ENCODE measurements at places on chromosomes 16 and 17. TPM values are rescaled to one million over a fixed set of nuclear protein-coding genes. Genes with fewer than 3 reads are reported as not detected.

DNA sequence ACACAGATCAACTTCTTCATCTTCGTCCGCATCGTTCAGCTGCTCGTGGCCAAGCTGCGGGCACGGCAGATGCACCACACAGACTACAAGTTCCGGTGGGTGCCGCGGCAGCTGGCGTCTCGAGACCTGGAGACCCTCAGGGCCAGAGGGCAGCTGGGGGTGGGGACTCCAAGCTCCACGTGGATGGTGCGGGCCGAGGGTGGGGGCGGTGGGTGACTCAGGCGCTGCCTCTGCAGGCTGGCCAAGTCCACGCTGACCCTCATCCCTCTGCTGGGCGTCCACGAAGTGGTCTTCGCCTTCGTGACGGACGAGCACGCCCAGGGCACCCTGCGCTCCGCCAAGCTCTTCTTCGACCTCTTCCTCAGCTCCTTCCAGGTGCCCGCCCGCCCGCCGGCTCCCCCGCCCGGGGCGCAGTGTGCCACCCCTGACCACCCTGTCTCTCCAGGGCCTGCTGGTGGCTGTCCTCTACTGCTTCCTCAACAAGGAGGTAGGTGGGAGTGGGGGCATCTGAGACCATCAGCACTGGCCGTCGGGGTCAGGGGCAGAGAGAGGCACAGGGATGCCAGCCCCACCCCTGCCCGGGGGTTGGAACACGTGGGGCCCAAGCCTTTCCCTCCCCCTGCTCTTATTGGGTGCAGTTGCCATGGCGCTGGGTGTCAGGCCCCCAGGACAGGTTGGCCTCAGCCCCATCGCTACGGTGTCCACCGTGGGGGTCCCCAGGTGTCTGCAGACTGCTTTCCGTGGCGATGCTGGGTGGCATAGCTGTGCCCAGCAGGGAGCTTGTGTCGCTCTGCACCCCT lies 8.8 kb downstream of the GCGR start:
- H3K27me3 ChIP-seq: peaks cover 67% of the 10 kb centered on the region
- no peaks in the 10 kb centered on the region for H3K36me3 ChIP-seq
- H3K4me1 ChIP-seq: no peaks in the 10 kb centered on the region
- no peak overlapping the region for H3K4me3 ChIP-seq

GRCh38 chr17:12098568-12098967 lies 77.9 kb downstream of the MAP2K4 start:
- no peak overlapping the region for H3K27ac ChIP-seq
- no peak overlapping the region for H3K4me3 ChIP-seq
- H3K36me3 ChIP-seq: peaks cover 26% of the 10 kb centered on the region

- DNase-seq: no peak
- H3K27me3 ChIP-seq: peaks cover 41% of the 10 kb centered on the region
- no peaks in the 10 kb centered on the region for H3K36me3 ChIP-seq
These were observed 28.8 kb downstream of the NGFR start for GRCh38 chr17:49523706-49524472.

DNA sequence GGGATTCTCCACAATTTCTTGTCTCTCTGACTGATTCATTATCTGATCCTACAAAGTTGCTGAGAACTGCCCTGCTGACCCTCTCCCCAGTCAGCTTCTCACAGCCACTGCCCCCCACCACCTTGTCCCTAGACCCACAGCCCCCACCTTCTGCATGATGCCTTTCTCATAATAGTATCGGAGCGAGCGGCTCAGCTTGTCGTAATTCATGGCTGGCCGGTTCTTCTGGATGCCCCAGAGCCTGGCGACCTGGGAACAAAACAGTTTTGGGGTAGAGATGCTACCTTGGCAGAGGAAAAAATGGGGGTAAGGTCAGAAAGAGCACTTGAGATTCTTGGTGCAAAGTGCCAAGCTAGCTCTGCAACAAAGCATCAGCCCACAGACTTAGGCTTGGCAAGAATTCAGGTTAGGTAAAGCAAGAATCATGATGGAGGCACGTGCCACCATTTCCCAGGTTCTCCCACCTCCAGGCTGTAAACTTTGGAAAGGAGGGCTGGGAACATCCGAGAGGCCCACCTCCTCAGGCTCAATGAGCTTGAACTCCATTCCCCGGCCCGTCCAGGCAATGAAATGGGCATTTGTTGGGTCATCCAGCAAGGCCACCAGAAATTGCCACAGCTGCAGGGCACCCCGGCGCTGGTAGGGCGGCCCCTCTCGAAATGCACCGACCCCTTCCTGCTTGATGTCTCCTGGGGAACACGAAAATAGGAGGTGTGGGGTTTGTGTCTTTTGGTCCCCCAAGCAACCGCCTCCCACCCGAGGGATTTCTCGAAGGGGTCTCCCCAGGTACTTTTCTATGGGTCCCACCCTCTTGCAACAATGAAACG lies 16.9 kb downstream of the ETV4 start:
- no peak for DNase-seq
- H3K27me3 ChIP-seq: no peaks in the 10 kb centered on the region
- H3K36me3 ChIP-seq: peaks cover 26% of the 10 kb centered on the region
- H3K27ac ChIP-seq: peak overlapping the region; percentile 65
- no peak overlapping the region for H3K4me3 ChIP-seq
- peaks cover 63% of the 10 kb centered on the region for H3K4me1 ChIP-seq

GRCh38 chr17:45013021-45013997 lies 38.1 kb downstream of the DCAKD start:
- peaks cover 17% of the 10 kb centered on the region for H3K4me1 ChIP-seq
- no peaks in the 10 kb centered on the region for H3K36me3 ChIP-seq
- peak overlapping the region; percentile 38 for H3K27ac ChIP-seq

- no peak for DNase-seq
- H3K4me1 ChIP-seq: no peaks in the 10 kb centered on the region
- no peak overlapping the region for H3K4me3 ChIP-seq
- H3K27ac ChIP-seq: no peak overlapping the region
- H3K36me3 ChIP-seq: no peaks in the 10 kb centered on the region
These were observed 100.7 kb downstream of the TMEM114 start for GRCh38 chr16:8489580-8489979.

DNA sequence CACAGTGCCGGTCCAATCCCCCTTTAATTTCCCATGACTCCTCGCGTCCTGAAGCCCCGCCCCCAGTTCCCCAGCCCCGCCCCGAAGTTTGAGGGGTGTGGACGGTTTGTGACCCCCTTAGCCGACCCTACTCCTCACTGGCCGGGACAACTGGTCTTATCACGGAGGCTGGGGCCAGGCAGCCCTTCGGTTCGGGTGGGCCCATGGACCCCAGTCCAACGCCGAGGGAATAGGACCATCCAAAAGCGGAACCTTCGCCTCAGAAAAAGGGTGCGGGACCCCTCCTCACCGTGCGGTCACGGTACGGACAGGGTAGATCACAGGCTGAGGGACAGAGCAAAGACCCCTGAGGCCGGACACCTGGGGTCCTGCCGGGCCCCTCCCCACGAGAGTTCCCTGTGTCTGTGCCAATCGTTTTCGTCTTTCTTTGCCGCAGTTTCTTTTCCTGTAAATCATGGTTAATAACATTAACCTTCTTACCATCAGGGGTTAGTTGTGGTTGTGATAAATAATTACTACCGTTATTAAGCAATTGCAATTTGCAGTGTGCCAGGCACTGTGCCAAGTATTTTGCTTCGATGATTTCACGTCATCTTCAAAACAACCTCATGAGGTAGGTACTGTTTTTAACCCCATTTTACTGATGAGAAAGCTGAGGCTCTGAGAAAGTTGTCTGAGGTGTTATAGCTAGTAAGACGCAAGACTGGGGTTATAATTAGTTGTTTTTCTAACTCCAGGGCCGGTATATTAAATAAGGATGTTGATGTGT lies 543 bp downstream of the TMUB2 start:
- peak overlapping the region; percentile 99 for H3K27ac ChIP-seq
- peak overlapping the region; percentile 93 for H3K4me3 ChIP-seq
- no peaks in the 10 kb centered on the region for H3K27me3 ChIP-seq
- peaks cover 38% of the 10 kb centered on the region for H3K36me3 ChIP-seq

Gene TBC1D3I
- not detected for total RNA-seq

Gene SPAG5
- 1.0 TPM for total RNA-seq

All from left ventricle myocardium inferior (tissue), 1 donor.